Activated T-helper 1 cell treated with Interleukin-2 at 50 U/mL for 16 hours (primary cell): ENCODE measurements at places on chromosomes 16 and 17.

GRCh38 chr16:3022684-3023414 lies 893 bp downstream of the HCFC1R1 start:
- no peak for DNase-seq

- peak; percentile 61 for DNase-seq
These were observed at the start of gene RAI1 for GRCh38 chr17:17681187-17681743. Gene RAI1, plus strand, starts transcription at chr17:17681458. Its CDS starts 111,491 bp downstream, at chr17:17792949.

GRCh38 chr17:58756246-58757161 lies 850 bp downstream of the PPM1E start:
- DNase-seq: no peak

GRCh38 chr16:66130296-66130905 lies 236.1 kb upstream of the CDH5 start:
- DNase-seq: no peak

GRCh38 chr17:77915594-77916021 lies 42.9 kb upstream of the TNRC6C start:
- DNase-seq: no peak

DNA sequence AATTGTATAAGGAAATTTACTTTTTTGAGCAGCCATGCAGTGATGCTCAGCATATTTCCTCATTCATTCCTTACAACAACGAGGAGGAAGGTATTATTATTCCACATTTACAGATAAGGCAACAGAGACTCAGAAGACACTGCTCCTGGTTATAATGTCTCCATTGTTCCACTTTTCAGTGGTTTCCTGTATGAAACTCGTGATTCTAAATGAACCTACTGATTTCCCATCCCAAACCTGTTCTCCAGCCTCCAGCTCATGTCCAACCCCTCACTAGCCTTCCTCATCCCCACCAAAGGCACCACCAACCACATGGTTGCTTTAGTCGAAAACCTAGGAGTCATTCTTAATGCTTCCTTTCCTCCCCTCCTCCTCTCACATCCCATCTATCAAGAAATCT lies 12.5 kb upstream of the ERCC4 start:
- no peak for DNase-seq

DNA sequence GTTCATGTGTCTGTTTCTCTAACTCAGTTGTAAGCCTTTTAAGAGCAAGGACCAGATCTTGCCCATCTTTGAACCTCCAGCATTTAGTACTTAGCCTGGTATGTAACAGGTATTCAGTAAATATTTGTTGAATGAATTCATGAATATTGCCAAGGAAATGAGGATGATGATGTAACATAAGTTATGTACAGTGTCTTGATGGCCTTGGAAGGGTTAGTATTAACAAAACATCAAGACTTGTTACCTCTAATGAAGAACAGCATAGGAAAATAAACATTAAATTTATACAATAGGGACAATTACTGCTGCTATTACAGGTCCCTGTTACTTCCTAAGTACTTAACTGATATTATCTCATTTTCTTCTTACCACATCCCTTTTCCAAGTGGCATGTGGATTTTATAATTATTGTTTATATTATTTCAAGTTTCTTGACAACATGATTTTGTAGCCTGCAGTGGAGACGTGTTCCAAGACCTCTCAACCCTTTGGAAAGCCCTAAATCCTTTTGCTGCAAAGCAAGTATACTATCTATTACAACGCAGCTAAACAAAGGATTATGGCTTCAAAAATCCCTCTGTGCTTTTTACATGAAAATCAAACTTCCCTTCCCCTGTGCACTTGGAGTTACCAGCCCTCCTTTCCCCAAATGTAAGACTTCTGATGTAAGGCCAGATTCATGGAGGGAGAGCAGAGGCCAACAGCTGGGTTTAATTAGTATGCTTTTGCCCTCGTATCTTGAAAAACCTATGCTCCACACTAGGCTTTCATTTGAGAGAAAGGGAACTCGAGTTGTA lies 77.4 kb upstream of the SMIM36 start:
- DNase-seq: no peak

GRCh38 chr17:17356149-17356930 lies 53.2 kb downstream of the NT5M start:
- DNase-seq: peak; percentile 37

GRCh38 chr16:54244061-54244886 lies 42.3 kb downstream of the IRX3 start:
- no peak for DNase-seq

DNA sequence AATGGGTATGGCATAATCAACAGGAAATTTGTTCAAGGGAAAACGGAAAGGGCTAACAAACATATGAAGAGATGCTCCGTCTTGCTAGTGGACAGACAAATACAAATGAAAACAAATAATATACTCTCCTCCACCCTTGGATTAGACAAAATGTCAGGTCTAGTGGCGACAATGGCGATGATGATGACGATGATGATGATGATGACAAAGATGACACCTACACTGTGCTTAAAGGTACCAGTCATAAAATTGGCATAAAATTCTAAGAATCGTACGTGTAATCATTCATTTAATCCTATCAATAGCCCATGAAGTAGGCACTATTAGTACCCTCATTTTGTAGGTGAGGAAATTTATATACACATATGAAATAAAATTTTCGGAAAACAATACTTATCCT lies 174.6 kb downstream of the PMP22 start:
- no peak for DNase-seq

DNA sequence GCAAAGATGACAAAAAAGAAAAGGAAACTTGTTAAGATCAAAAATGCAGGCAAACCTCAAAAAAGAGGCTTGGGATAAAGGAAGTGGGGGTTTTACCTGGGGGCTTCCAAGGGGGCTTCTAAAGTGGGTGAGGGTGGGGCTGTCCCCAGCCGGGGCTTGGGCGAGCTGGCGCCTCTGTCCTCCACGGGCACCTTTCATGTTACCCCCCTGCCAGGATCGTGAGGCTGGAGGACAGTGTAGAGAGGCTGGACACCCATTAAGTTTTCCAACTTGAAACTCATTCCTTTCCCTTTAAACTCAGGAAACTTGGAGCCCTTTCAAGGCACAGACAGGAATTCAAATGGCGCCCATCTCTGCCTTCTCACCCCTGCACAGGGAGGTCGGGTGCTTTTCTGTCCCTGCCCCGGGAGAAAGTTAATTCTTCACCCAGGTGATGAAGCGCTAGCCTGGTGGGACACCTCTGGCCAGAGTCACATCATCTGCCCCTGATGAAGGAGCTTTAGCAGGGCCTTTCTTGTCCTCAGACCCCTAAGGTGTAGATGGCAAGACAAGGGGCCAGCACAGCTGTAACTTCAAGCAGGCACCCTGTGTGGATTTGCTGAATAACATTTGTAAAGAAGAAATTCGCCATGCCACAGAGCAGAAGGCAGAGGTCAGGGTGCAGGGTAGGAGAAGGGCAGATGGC lies 87.3 kb downstream of the C16orf78 start:
- DNase-seq: no peak

DNA sequence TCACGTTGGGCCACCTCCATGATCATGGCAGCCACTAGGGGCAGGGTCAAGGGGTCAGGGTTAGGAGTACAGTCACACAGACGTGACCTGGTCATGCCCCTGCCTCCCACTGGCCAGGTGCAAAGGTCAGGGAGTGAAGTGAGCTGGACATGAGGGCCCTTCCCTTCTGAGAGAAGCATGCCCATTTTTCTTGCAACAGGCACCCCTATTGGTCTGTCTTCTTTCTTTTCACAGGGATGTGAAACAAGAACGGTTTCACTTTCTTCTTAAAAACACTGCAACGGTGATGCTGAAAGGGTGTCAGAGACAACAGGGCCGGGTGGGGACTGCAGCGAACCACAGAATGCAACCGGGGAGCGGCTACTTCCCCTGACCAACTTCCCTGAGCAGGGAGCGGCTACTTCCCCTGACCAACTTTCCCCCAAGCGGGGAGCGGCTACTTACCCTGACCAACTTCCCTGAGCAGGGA lies 52.1 kb upstream of the DOC2B start:
- DNase-seq: no peak

GRCh38 chr16:2364638-2365210 lies 24.2 kb upstream of the ABCA3 start:
- DNase-seq: no peak

GRCh38 chr16:73196670-73197069 lies 148.7 kb upstream of the ZFHX3 start:
- DNase-seq: no peak

GRCh38 chr17:28412099-28412498 lies 6.1 kb upstream of the SLC46A1 start:
- DNase-seq: no peak

DNA sequence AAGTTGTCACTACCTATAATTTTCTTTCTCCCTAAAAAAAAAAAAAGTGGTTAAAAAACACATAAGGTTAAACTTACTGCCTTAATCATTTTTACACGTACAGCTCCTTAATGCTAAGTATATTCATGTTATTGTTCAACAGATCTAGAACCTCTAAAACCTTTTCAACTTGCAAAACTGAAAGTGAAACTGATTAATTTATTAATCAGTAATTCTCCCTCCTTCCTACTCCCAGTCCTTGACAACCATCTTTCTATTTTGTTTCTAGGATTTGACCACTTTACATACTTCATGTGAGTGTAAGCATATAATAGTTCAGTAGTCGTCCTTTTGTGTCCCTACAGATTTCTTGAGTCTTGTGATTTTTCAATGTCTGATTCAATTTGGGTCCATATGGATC lies 251.4 kb upstream of the KIF2B start:
- no peak for DNase-seq

DNA sequence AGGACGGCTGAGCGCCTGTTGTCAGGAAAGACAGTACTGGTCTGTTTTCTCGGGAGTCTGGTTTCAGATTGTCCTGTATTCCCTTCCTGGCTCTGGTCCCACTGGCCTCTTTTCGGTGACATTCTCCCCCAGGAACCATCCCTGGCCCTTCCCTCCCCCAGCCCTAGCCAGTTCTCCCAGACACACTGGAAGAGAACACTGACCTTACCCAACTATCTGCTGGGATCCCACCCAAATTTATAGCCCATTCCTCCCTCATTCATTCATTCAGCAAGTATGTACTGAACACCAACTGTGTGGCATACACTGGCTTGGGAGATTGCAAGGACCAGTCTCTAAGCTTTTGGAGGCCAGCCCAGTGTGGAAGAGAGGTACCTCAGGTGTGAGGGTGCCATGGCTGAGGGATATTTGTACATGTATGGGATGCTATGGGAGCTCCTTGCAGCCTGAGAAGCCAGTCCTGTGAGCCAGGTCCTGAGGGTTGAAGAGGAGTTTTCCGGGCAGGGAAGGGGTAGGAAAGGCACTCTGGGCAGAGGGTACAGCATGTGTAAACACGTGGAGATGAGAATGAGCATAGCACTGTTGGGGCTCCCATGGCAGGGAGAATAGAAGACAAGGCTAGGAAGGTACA lies 5.2 kb downstream of the RND2 start:
- no peak for DNase-seq

GRCh38 chr17:17886726-17887125 lies 49.9 kb upstream of the SREBF1 start:
- DNase-seq: no peak

GRCh38 chr16:85571563-85571812 lies 41.6 kb upstream of the GSE1 start:
- DNase-seq: no peak

- no peak for DNase-seq
These were observed 18.8 kb downstream of the CDC42EP4 start for GRCh38 chr17:73293031-73293430.

DNA sequence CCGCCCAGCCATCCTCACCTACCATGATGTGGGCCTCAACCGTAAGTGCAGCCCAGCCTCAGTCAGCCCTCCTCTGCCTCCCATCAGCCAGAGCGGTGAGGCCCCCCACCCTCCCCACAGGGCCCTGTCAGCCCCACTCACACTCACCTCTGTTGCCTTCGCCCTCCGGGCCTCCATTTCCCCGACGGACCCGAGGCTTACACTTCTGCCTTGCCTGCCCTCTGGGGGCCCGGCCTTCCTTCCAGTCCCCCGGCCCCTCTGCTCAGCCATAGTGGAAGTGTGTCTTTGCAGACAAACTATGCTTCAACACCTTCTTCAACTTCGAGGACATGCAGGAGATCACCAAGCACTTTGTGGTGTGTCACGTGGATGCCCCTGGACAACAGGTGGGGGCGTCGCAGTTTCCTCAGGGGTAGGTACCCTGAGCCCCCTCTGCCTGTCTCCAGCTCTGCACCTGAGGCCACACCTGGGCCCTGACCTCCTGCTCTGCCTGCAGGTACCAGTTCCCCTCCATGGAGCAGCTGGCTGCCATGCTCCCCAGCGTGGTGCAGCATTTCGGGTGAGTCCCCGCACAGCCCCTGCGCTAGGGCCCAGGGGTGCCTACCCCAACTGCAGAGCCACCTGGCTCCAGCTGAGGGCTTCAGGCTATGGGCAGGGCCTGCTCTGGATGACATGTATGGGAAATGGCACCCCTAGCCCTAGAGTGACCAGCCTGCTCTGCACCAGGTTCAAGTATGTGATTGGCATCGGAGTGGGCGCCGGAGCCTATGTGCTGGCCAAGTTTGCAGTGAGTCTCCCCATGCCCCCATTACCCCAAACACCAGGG lies 4.1 kb downstream of the NDRG4 start:
- no peak for DNase-seq

DNA sequence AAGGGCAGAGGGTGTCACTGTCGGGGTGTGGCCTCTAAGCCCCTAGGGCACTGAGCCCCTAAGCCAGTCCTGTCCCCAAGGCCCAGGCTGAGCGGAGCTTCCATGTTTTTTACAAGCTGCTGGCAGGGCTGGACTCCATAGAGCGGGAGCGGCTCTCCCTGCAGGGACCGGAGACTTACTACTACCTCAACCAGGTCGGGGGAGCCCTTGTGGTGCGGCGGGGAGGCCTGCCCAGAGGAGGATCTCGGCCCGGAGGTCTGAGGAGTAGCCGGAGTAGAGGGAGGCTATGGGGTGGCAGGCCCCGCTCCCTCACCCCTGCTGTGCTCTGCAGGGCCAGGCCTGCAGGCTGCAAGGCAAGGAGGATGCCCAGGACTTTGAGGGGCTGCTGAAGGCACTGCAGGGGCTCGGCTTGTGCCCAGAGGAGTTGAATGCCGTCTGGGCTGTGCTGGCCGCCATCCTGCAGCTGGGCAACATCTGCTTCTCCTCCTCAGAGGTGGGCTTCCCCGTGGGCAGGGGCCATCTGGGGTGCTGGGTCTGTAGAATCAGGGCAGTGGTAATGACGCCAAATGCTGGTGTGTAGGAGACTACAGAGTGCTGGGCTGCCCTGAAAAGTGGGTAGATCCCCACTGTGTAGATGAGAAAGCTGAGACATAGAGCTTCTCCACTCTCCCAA lies 4.9 kb downstream of the MYO15B start:
- no peak for DNase-seq

GRCh38 chr17:77247048-77247541 lies 106.3 kb downstream of the SEC14L1 start:
- DNase-seq: peak; percentile 76

- no peak for DNase-seq
These were observed 168.6 kb downstream of the PMP22 start for GRCh38 chr17:15096511-15096910.

GRCh38 chr16:69845181-69845580 lies 83.0 kb downstream of the WWP2 start:
- no peak for DNase-seq

DNA sequence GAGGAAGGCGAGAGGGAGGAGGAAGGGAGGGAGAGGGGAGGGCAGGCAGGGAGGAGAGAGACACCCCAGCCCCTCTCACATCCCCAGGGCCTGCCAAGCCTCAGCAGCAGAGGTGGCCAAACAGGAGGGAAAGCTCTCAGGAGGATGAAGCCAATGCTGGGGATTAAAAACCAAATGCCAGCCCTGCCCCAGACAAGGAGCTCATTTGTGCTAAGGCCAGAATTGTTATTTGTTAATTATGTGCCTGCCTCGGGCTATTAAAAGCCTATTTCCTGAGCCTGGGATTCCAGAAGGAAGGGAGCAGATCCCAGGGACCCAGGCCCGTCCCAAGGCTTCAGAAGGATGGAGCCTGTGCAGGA lies 27.9 kb upstream of the GINS2 start:
- DNase-seq: no peak
